Mammary epithelial cell (primary cell): ENCODE measurements at places on chromosomes 6 and 20. TPM values are rescaled to one million over a fixed set of nuclear protein-coding genes. Genes with fewer than 3 reads are reported as not detected.
A peak's percentile ranks its signal among the peaks of the same experiment; 100 is the strongest.

- DNase-seq = peak; percentile 24
These were observed 61.3 kb downstream of the BMP6 start for GRCh38 chr6:7787137-7787608.

GRCh38 chr6:116370760-116371119 lies at the start of gene DSE:
DSE (plus strand) TSS chr6:116370947; CDS start chr6:116399251, 28,304 bp downstream.
- peak; percentile 92 for DNase-seq

- no peak for DNase-seq
These were observed 35.2 kb upstream of the CLDN20 start for GRCh38 chr6:155228546-155229166.

The SNRPB2 gene
- 43.4 and 51.2 TPM in 2 replicates for total RNA-seq

DNA sequence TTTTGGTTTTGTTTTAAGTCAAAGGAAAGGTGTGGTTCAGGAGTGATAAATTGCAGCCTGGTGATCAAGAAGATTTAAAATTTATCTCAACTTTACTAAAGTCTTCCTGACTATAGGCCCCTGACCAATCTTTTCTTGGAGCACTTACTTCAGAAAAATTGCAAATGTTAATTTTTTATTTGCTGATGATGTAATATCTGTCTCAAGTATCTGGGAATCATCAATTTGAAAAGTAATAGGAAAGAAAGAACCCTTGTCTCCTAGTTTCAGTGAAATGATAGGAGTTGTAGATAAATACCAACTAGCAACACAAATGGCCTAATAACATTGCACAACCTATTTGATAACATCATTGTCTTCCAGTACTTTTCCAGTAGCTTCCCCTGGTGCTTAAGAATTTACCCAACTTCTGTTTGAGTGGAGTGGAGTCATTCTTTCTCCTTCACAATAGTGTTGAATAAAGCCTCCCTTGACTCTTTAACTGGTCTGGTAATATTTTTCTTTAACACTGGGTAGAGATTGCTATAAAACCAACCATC lies 648.3 kb upstream of the ADGRB3 start:
- no peak for DNase-seq

The DDO gene
- 1.5 TPM for total RNA-seq

- no peak for DNase-seq
These were observed 86.9 kb downstream of the C6orf118 start for GRCh38 chr6:165222315-165223025.

DNA sequence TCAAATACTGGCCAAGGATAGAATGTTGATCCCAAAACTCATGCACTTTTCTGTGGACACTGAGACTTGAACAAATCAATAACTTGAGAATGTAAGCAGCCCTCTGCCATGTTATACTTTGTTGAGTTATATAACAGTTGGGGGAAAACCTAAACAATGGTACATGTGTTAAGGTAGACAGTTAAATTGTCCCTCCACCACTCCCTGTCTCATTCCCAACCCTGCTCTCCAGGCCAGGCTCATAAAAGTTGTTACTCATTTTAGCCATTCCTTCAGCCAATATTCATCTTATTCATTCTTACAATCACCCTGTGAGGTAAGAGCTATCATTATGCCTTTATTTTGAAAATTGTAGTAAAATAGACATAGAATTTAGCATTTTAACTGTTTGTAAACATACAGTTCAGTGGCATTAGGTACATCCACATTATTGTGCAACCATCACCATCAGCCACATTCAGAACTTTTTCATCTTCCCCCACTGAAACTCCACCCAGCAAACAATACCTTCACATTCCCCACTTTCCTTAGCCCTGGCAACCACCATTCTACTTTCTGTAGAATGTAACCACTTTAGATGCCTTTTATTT lies 38.2 kb upstream of the IER3 start:
- DNase-seq = peak; percentile 79

The LBP gene
- not detected in 2 replicates for total RNA-seq

- no peak for DNase-seq
These were observed 6.0 kb downstream of the CLPSL1 start for GRCh38 chr6:35786810-35787209.
